ENCODE measurements at places on chromosomes 1 and 21. TPM values are rescaled to one million over a fixed set of nuclear protein-coding genes. Genes with fewer than 3 reads are reported as not detected.

- peaks cover 52% of the 10 kb centered on the region for H3K36me3 ChIP-seq
- H3K4me3 ChIP-seq, result no peak overlapping the region
Observed at GRCh38 chr1:204398197-204399125, 13.2 kb downstream of the PPP1R15B start.

DNA sequence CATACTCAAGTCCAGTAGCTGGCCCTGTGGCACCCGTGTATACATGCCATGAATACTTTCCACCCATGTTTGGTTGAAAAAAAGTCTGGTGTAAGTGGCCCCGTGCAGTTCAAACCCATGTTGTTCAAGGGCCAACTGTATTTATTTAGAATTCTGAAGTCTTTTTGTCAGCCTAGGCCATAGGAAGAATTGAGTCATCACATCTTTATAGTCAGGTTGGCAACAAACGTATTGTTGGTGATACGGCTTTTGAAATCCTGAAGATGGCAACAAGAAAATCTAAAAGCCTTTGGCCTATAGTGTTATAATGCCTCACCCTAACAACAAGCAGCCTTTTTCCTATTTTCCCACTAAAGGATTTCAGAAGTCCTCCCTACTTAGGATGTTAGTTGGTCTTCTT, 363.6 kb downstream of the PLPP3 start:
- H3K4me1 ChIP-seq, result no peaks in the 10 kb centered on the region
- no peaks in the 10 kb centered on the region for H3K27me3 ChIP-seq
- DNase-seq, result no peak
- H3K27ac ChIP-seq, result no peak overlapping the region

DNA sequence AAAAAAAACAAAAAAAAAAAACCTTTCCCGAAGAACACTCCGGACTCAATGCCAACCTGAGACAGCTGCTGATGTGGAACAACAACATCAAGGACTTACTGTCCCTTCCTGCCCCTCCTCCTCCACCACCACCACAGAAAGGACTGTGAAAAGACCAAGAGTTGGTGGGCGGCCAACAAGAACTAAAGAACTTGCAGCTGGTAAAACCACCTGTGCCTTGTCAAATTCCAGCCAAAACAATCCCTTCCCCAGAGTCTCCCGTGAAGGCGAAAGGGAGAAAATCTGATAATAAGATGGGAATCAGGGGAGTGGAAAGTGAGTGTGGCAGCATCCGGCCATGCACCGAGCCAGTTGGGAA, 88.9 kb downstream of the PROX1 start:
- no peak overlapping the region for H3K27ac ChIP-seq
- H3K4me3 ChIP-seq, result no peak overlapping the region
- DNase-seq, result no peak
- no peaks in the 10 kb centered on the region for H3K36me3 ChIP-seq
- no peaks in the 10 kb centered on the region for H3K27me3 ChIP-seq

- H3K27ac ChIP-seq, result peak within 1 kb of the TSS; percentile 84
- H3K36me3 ChIP-seq, result no peaks in the 10 kb centered on the region
- peak within 1 kb of the TSS; percentile 90 for H3K4me3 ChIP-seq
Observed at GRCh38 chr1:9128520-9129265, at the start of gene GPR157. Gene GPR157 (minus strand): TSS chr1:9129102. CDS start chr1:9129027, 75 bp downstream.

- no peak overlapping the region for H3K27ac ChIP-seq
- DNase-seq, result no peak
- no peak overlapping the region for H3K4me3 ChIP-seq
- peaks cover 9% of the 10 kb centered on the region for H3K27me3 ChIP-seq
- peaks cover 3% of the 10 kb centered on the region for H3K36me3 ChIP-seq
Observed at GRCh38 chr1:154741327-154741726, 128.8 kb downstream of the KCNN3 start.

DNA sequence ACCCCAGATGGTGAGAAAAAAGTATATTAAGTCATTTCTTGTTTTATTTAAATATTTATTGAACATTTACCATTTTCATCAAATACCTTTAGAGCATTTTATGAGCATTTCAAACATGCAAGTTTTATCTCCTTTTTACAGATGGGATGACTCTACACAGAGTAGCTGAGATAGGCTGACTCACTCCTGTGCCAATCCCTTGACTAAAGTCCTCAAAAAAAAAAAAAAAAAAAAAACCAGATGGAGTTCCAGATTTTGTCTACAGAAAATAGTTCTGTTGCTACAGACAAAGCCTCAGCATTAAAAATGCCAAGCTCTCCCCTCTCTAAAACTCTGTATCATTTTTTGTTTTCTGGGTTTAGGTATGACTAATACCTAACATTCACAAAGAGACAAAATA, 303.0 kb upstream of the PLD5 start:
- H3K4me3 ChIP-seq, result no peak overlapping the region
- no peaks in the 10 kb centered on the region for H3K4me1 ChIP-seq
- no peaks in the 10 kb centered on the region for H3K27me3 ChIP-seq

DNA sequence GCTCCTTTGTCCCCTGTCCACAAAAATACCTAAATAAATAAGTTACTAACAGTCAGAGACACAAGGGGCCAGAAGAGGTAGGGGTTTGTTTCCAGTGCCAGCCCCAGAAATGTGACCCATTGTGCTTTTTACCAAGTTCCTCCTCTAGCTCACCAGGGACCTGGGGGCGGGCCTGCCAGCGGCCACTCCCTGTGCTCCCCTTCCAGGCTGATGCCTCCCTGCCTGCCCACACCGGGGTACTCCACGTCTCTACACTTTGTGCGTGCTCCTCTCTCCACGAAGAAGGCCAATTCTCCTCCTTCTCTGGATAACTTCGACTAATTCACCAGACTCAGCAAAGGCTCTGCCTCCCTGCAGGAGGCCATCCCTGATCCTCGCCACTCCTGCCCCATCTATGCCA, 72.1 kb downstream of the BCAR3 start:
- DNase-seq, result no peak
- peaks cover 53% of the 10 kb centered on the region for H3K27me3 ChIP-seq
- H3K4me1 ChIP-seq, result peaks cover 16% of the 10 kb centered on the region
- no peak overlapping the region for H3K4me3 ChIP-seq

GRCh38 chr1:83857103-83857502, 141.8 kb downstream of the TTLL7 start:
- no peak for DNase-seq
- peaks cover 7% of the 10 kb centered on the region for H3K27me3 ChIP-seq
- no peak overlapping the region for H3K27ac ChIP-seq
- no peak overlapping the region for H3K4me3 ChIP-seq
- peaks cover 7% of the 10 kb centered on the region for H3K4me1 ChIP-seq
- H3K36me3 ChIP-seq, result no peaks in the 10 kb centered on the region

- no peak overlapping the region for H3K4me3 ChIP-seq
- H3K4me1 ChIP-seq, result no peaks in the 10 kb centered on the region
- H3K36me3 ChIP-seq, result no peaks in the 10 kb centered on the region
- DNase-seq, result no peak
- no peak overlapping the region for H3K27ac ChIP-seq
Observed at GRCh38 chr1:44523593-44524591, 118.8 kb downstream of the RNF220 start.

GRCh38 chr1:40530735-40531380, 579 bp upstream of the ZNF684 start:
- no peak for DNase-seq
- peak overlapping the region; percentile 93 for H3K27ac ChIP-seq
- peaks cover 13% of the 10 kb centered on the region for H3K27me3 ChIP-seq
- peaks cover 22% of the 10 kb centered on the region for H3K4me1 ChIP-seq
- peak overlapping the region; percentile 97 for H3K4me3 ChIP-seq

Gene MR1
- total RNA-seq, result 14.6 TPM

Gene GBP5
- 110 TPM for total RNA-seq

Gene CFHR4
- total RNA-seq, result not detected

Gene FLG2
- total RNA-seq, result not detected

Gene VHLL
- total RNA-seq, result 0.54 TPM

Gene SH2D1B
- not detected for total RNA-seq

Gene CAPN9
- total RNA-seq, result not detected

Gene NPR1
- 0.09 TPM for total RNA-seq

Measured in activated CD4-positive, alpha-beta T cell treated with anti-CD3 and anti-CD28 coated beads, Interleukin-2, amount 10 ng/mL, durations not matched to agents 24 days and 14 days (primary cell).